PC-3 (cell line): ENCODE measurements at places on chromosomes 12 and 14. TPM values are rescaled to one million over a fixed set of nuclear protein-coding genes. Genes with fewer than 3 reads are reported as not detected.

PLBD1 gene
- 0.87 and 1.5 TPM in 2 replicates for total RNA-seq

ZNF740 gene
- total RNA-seq, result 12.3 and 12.8 TPM in 2 replicates

PRIM1 gene
- total RNA-seq, result 25.0 and 32.3 TPM in 2 replicates

CIT gene
- 58.9 and 112 TPM in 2 replicates for total RNA-seq

KRT86 gene
- 0.98 and 1.2 TPM in 2 replicates for total RNA-seq

NT5DC3 gene
- 14.9 and 15.7 TPM in 2 replicates for total RNA-seq

TSHR gene
- not detected in 2 replicates for total RNA-seq

CRIP2 gene
- total RNA-seq, result 100 and 109 TPM in 2 replicates

MYH6 gene
- not detected in 2 replicates for total RNA-seq

RD3L gene
- not detected in 2 replicates for total RNA-seq

GRCh38 chr12:94643606-94644005, 6.8 kb downstream of the TMCC3 start:
- DNase-seq, result peak; percentile 6

DNA sequence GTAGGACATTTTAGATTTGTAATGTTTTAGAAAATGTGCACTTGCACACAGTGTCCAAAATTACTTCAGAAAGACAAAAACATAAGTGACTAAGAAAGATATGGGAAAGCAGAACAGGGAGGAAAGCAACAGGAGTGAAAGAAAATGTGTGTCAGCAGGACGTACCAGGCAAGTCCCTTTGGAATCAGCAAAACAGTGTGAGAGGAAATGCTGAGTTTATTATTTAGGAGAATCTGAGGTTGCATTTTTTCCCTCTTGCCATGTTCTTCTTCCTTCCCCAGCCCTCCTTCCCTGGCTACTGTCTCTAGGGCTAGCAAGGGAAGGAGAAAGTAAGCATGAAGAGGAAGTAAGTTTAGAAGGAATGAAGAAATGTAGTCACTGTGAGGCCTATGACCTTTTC, 67.7 kb upstream of the CD163 start:
- no peak for DNase-seq

DNA sequence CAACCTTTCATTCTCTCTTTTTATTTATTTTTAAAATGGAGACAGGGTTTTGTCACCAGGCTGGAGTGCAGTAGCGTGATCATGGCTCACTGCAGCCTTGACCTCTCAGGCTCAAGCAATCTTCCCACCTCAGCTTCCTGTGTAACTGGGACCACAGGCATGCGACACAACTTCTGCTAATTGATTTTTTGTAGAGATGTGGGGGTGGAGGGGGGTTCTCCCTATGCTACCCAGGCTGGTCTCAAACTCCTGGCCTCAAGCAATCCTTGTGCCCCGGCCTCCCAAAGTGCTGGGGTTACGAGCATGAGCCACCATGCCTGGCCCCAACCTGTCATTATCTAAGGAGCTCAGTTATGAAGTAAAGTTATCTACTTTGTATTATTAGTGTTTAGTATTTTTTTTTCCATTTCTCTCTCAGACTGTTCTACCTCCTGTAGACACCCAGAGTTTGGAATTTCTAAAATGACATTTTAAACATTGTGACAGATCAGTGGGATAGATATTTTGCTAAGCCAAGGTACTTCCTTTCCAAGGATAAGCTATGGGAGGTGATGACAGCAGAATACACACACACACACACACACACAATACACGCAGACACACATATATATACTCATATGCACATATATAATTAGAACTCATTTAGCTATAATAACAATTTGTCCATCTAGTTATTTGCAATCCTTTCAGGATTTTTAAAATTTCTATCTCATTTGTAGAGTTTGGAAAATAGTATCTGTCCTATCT, 2.1 kb upstream of the USP44 start:
- DNase-seq, result no peak

DNA sequence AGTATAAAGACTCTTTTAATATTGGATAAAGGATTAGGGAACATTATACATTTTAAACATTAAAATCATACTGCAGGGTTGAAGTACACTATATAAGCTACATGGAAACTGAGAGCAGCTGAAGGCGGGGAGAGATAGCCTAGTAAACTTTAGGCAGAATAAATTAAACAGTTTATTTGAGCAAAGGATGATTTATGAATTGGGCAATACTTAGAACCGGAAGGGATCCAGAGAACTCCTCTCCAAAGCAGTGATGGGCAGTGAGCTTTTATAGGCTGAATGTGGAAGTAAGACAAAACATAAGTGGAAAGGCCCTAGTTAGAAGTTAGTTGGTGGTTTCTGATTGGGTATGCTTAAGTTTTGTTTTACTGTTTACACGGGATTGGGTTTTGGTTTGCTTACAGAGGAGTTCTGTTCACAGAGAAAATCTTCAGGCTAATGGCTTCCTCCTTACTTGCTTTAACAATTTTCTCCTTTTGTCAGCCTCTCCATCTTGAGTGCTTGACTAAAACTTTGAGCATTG, 18.9 kb downstream of the LEMD3 start:
- no peak for DNase-seq

GRCh38 chr14:90263748-90264449, 7.5 kb downstream of the PSMC1 start:
- DNase-seq, result no peak

- no peak for DNase-seq
Observed at GRCh38 chr14:71472356-71473340, 459.6 kb upstream of the RGS6 start.

GRCh38 chr12:115374480-115375185, 690.7 kb upstream of the TBX3 start:
- no peak for DNase-seq

DNA sequence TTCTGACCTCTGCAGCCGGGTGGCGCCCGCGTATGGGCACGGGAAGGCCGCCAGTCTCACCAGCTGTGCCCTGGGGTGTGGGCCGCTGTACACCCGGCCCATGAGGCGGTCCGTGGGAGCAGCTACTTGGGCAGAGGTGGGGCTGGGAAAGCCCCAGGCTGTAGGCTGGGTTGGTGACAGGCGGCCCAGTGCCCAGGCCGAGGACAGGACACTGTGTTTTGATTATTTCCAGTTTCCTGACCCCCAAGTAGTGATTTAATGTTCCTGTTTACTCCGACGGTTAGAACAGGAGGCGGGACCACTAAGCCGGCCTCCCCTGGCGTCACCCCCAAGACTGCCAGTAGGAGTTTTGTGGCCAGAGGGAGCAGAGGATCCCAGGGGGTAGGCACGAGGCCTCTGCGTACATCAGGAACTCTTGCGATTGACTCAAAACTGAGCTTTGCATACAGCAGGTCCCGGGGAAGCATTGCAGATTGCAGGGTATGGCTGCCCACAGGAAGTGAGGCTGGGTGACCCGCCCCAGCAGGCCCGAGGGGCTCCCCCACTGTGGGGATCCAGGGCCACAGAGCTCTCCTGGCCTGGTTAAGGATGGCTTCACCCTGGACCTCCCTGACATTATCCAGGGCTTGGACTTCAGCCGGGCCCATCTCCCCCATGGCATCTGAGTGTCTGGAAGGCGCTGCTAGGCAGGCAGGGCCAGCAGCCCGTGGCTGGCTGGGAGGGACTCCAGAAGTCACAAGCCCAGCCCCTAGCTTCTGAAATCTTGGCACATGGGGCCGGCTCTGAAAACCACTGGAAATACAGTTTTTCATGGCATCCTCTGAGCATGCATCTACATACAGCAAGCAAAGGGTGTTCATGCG, 42.5 kb upstream of the DIO3 start:
- DNase-seq, result no peak

DNA sequence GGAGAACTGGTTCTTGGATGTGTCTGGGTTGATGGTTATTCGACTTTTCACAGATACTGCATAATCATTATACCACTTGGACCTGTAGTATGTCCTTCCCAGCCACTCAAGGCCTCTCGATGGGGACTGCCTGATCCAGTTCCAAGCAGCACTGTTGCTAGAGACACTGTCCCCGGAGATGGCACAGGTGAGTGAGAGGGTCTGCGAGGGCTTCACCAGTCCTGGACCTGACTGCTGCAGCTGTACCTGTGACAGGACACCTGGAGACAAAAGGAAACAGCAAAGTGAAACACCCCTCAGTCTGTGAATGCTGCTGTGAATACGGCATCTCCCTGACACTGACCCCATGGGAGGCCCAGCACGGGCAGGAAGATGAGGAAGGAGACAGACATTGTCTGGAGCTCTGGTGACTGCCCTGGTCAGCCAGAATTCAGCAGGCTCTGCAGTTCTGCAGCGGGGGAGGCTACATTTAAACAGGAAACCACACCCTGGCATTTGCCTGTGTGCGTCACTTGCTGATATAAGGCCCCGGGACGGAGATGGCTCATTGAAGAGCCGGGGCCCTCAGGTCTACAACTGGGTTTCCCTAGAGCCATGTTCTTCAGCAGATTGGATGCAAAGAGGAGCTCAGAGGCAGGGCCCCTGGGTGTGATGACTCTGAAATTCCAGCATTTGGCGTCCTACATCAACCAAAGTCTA, 413.6 kb downstream of the TMEM121 start:
- no peak for DNase-seq

DNA sequence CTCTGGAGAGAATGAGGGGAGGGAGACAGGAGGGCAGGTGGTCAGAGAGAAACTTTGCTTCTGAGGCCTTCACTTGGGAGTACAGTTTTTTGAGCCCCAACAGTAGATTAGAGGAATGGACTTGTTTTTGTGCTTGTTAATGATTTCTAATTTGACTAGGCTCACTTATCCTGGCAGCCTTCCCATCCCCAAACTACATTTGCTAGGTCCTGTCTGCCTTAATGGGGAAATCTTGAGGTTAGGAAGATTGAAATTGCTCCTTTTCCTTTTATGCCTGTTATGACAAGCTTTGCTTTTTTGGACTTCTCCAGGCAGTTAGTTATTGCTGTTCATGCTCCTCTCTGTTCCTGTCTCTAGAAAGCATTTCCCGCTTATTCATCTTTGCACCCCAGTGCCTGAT, 37.7 kb downstream of the SYNE2 start:
- no peak for DNase-seq

DNA sequence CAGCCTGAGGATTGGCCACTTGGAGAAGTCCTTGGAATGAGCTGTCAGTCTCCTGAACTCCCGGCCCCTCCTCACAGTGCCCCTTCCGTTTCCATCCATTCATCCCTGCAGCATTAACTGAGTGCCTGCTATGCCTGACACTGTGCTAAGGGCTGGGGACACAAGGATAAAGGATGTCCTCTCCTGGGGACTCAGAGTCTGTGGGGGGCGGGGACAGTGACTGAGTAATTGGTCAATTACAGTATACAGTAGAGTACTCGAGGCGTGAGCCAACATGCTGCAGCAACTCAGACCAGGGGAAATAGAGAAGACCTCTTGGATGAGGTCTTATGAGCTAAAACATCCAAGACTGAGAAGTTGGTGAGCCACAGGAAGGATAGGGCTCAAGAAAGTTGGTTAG, 43.4 kb upstream of the PWP1 start:
- DNase-seq, result no peak

GRCh38 chr12:13724136-13724535, 257.3 kb downstream of the GRIN2B start:
- no peak for DNase-seq

GRCh38 chr14:103094406-103095209, at the start of gene EXOC3L4:
Gene EXOC3L4 (plus strand): TSS chr14:103094725. CDS start chr14:103100220, 5,495 bp downstream.
- DNase-seq, result no peak

DNA sequence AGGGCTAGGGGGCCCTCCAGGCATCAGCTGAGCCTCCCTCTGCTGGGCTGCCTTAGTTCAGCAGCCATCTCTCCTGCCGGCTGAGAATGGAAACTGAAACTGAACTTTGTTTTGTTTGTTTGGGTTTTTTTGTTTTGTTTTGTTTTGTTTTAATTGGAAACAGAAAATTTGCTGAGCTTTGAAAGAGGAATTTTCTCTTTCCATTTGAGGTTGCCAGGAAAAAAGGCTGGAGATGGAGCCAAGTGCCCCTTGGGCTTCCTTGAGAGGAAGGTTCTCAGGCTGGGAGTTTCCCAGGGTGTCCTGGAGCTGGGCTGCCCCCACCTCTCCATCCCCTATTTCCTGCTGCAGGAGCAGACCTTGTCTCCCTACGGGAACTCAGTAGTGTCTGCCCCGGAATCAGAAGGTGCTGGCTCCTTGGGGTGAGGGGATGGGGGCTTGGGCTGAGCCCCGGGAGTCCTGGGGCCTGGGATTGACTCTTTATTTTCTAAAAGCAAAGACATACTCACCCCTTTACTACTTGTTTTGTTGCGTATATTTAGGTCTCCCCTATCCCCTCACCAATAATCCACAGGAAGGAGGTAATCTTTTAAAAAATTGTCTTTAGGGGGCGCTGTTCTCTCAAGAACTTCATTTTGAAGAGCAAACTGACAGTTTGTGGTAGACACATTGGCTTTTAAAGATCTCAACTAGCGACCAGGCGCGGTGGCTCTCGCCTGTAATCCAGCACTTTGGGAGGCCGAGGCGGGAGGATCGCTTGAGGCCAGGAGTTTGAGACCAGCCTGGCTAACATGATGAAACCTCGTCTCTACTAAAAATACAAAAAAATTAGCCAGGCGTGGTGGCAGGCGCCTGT, 21.3 kb upstream of the OASL start:
- DNase-seq, result peak; percentile 75

GRCh38 chr12:50355365-50355764, 41.0 kb downstream of the FAM186A start:
- no peak for DNase-seq

DNA sequence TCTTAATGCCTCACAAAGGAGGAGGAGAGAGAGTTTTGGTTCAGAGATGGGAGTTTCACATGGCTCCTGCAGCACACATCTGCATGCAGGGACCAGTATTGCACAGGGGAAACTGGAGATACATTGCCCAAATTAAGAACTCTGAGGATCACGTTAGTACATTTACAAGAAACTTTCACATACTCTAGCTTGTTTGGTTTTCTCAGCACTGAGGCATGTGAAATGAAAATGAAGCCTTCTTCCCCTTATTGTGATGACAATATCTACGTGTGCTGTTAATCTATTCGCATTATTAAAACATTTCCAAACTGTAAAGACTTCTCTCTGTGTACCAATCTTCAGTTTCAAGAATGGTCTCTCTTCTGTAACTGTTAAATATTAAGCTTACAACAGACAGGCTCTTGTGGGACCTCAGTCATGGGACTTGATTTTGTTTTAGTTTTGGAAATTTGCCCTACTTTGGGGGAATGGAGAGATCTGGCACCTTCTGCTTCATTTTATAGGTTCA, 124.7 kb downstream of the DAAM1 start:
- no peak for DNase-seq

GRCh38 chr14:90996967-90997366, 63.5 kb downstream of the RPS6KA5 start:
- DNase-seq, result no peak

DNA sequence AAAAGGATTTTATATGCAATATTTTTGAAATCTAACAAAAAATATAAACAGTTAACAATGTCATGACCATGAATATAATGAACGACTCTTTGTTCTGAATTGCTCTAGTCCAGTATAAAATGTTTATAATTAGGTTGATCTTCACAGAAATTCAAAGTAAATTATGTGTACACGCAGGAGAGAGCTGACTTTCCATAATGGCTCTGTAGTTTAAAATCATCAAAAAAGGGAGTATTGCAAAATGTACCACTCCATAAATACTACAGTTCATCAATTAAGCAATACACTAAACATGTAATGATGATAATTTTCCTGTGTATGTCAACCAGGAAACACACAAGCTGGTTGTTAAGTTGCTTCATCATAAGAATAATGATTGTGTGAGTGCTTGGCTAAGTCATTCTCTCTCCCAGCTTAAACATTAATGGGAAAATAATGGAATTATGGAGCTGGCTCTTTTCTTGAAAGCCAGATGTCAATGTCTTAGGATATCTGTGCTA, 189.5 kb upstream of the PLEKHG7 start:
- no peak for DNase-seq
